ENCODE measurements at places on chromosomes 16 and 17.
A peak's percentile ranks its signal among the peaks of the same experiment; 100 is the strongest.

- H3K4me3 ChIP-seq: no peak overlapping the region
- no peak overlapping the region for H3K27ac ChIP-seq
- DNase-seq: no peak
- no peaks in the 10 kb centered on the region for H3K4me1 ChIP-seq
- no peaks in the 10 kb centered on the region for H3K27me3 ChIP-seq
Observed at GRCh38 chr17:43570518-43570928, 24.4 kb upstream of the ETV4 start.

GRCh38 chr17:61313461-61314326 is 85.9 kb upstream of the TBX2 start:
- no peaks in the 10 kb centered on the region for H3K36me3 ChIP-seq
- no peak overlapping the region for H3K27ac ChIP-seq
- H3K4me1 ChIP-seq: no peaks in the 10 kb centered on the region
- H3K4me3 ChIP-seq: no peak overlapping the region

DNA sequence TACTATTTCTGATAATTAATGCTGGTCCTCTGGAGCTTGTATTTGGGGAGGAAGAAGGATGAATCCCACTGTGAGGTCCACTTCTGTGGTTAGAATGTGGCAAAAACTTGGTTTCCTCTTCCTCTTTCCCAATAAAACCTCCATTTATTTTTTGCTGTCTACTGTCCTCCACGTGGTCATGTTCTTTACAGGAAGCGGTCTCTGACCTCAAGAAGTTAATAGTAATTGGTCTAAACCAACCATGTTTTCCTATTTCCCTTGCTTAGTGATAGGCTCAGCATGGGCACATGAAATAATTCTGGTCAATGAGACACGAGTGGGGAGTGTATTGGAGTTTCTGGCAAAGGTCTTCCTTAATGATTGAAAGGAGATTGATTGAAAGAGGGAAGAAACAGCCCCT is 33.9 kb downstream of the CHP2 start:
- no peak overlapping the region for H3K4me3 ChIP-seq
- no peaks in the 10 kb centered on the region for H3K36me3 ChIP-seq
- H3K4me1 ChIP-seq: no peaks in the 10 kb centered on the region
- H3K27me3 ChIP-seq: peaks cover 10% of the 10 kb centered on the region
- DNase-seq: no peak

DNA sequence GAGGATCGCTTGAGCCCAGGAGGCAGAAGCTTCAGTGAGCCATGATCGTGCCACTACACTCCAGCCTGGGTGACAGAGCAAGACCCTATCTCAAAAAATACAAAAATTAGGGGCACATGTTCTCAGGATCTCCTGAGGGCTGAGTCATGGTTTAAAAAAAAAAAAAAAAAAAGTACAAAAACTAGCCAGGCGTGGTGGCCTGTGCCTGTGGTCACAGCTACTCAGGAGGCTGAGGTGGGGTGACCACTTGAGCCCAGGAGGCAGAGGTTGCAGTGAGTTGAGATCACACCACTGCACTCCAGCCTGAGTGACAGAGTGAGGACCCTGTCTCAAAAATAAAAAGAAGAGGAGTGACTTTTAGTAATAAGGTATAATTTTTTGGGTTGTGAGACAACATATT is 16.9 kb downstream of the BLMH start:
- no peak overlapping the region for H3K27ac ChIP-seq
- H3K4me1 ChIP-seq: no peaks in the 10 kb centered on the region
- no peak overlapping the region for H3K4me3 ChIP-seq

GRCh38 chr16:11682655-11683096 is 14.4 kb downstream of the SNN start:
- H3K27me3 ChIP-seq: no peaks in the 10 kb centered on the region
- H3K27ac ChIP-seq: no peak overlapping the region
- no peak for DNase-seq
- peaks cover 61% of the 10 kb centered on the region for H3K36me3 ChIP-seq

GRCh38 chr16:14456793-14457481 is 173.1 kb downstream of the PARN start:
- no peak overlapping the region for H3K4me3 ChIP-seq
- no peak for DNase-seq
- no peaks in the 10 kb centered on the region for H3K27me3 ChIP-seq
- no peak overlapping the region for H3K27ac ChIP-seq
- peaks cover 13% of the 10 kb centered on the region for H3K4me1 ChIP-seq

DNA sequence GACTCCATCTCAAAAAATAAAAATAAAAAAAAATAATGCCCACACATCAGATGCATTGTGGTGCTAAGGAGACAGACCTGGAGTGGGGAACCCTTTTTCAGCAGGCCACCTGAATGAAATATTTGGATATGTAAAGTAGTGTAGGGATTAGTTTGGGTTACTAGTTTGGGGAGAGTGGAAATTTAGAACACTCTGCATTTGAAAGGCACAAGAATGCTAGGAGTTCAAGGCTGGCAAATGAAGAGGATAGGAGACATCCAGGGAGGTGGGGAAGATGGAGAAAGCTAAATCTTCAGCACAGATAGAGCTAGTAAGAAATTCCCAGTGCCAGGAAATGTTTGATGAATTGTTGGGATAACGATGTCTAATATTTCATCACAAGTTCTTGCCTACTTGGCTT is 298.3 kb upstream of the ERCC4 start:
- no peaks in the 10 kb centered on the region for H3K4me1 ChIP-seq
- H3K4me3 ChIP-seq: no peak overlapping the region
- no peaks in the 10 kb centered on the region for H3K27me3 ChIP-seq
- H3K27ac ChIP-seq: no peak overlapping the region

GRCh38 chr16:88494335-88495154 is 41.5 kb downstream of the ZFPM1 start:
- H3K4me1 ChIP-seq: peaks cover 5% of the 10 kb centered on the region
- H3K36me3 ChIP-seq: peaks cover 17% of the 10 kb centered on the region
- H3K4me3 ChIP-seq: no peak overlapping the region
- DNase-seq: no peak
- H3K27me3 ChIP-seq: no peaks in the 10 kb centered on the region

GRCh38 chr17:45016823-45017222 is 34.6 kb downstream of the DCAKD start:
- H3K27ac ChIP-seq: no peak overlapping the region
- peaks cover 6% of the 10 kb centered on the region for H3K36me3 ChIP-seq
- no peak overlapping the region for H3K4me3 ChIP-seq
- peaks cover 26% of the 10 kb centered on the region for H3K4me1 ChIP-seq
- H3K27me3 ChIP-seq: peaks cover 53% of the 10 kb centered on the region

- no peaks in the 10 kb centered on the region for H3K27me3 ChIP-seq
- no peak overlapping the region for H3K4me3 ChIP-seq
- no peak overlapping the region for H3K27ac ChIP-seq
- H3K36me3 ChIP-seq: peaks cover 27% of the 10 kb centered on the region
- H3K4me1 ChIP-seq: peaks cover 8% of the 10 kb centered on the region
Observed at GRCh38 chr17:676965-677364, 37.7 kb downstream of the VPS53 start.

- no peaks in the 10 kb centered on the region for H3K27me3 ChIP-seq
- H3K4me3 ChIP-seq: no peak overlapping the region
- peaks cover 9% of the 10 kb centered on the region for H3K36me3 ChIP-seq
Observed at GRCh38 chr16:56815721-56816120, 49.3 kb upstream of the SLC12A3 start.

DNA sequence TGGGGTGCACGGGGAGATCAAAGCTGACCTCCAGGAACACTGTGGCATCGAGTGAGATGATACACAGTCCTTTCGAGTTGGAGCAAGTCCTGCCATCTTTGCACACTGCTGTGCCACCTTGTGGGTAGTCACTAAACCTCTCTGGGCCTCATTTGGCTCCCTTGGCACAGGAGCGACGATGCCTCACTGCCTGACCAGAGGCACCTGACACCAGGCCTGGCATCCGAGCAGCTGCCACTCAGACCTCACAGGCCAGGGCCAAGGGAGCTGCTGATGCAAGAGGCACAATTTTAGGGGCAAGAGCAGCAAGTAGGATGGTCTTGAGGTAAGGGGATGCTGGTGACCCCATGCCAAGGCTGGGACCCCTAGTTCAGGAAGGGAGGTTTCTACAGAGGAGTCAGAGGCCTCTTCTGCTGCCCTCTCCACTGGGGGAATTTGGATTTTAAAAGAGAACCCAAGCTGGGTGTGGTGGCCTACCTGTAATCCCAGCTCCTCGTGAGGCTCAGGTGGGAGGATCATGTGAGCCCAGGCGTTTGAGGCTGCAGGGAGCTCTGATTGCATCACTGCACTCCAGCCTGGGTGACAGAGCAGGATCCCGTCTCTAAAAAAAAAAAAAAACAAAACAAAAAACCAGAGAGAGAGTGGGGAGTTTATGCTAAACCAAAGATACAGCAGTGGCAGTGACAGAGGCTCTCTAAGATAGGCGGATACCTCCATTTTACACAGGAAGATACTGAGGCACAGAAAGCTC is 6.7 kb upstream of the ADGRG1 start:
- H3K27me3 ChIP-seq: no peaks in the 10 kb centered on the region
- H3K36me3 ChIP-seq: peaks cover 3% of the 10 kb centered on the region
- peaks cover 36% of the 10 kb centered on the region for H3K4me1 ChIP-seq
- no peak for DNase-seq

GRCh38 chr16:82603784-82604411 is 22.9 kb upstream of the CDH13 start:
- no peaks in the 10 kb centered on the region for H3K4me1 ChIP-seq
- peaks cover 14% of the 10 kb centered on the region for H3K27me3 ChIP-seq
- no peak overlapping the region for H3K4me3 ChIP-seq
- peaks cover 2% of the 10 kb centered on the region for H3K36me3 ChIP-seq
- DNase-seq: no peak

GRCh38 chr17:14768923-14769322 is 468.0 kb downstream of the HS3ST3B1 start:
- DNase-seq: no peak
- no peaks in the 10 kb centered on the region for H3K4me1 ChIP-seq
- H3K27me3 ChIP-seq: peaks cover 11% of the 10 kb centered on the region
- no peak overlapping the region for H3K27ac ChIP-seq
- H3K36me3 ChIP-seq: no peaks in the 10 kb centered on the region

DNA sequence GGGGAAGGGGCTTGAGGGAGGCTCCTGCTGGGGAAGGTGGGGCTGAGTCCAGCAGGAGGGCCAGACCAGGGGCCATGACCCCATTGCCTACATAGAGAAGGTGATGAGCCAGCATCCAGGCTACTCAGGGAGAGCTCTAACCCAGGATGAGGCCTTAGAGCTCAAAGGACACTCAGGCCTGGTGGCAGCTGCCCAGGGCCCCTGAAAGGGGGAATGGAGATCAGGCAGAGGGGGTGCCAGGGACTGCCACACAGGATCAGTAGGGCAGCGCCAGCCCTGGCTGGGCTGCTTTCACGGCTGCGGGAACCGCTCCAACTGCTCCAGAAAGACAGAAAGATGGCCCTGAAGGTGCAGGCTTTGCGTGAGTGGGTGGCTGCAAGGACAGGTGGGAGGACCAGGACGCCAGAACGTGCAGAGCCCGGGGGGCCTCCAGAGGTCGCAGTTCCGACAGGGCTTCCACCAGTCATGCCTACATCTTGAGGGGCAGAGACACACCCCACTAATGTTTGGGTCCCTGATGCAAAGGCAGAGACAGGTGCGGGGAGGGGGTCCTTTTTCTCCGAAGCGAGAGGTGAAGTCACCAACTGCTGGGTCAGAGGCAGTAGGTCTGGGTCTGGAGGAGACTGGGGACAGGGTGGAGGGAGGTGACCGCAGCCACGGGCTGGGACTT is 882 bp upstream of the ATP6V0C start:
- peak overlapping the region; percentile 96 for H3K27ac ChIP-seq
- H3K4me3 ChIP-seq: peak overlapping the region; percentile 87
- H3K27me3 ChIP-seq: no peaks in the 10 kb centered on the region
- H3K4me1 ChIP-seq: peaks cover 52% of the 10 kb centered on the region
- no peak for DNase-seq
- peaks cover 22% of the 10 kb centered on the region for H3K36me3 ChIP-seq

GRCh38 chr16:48556913-48557351 is 53.0 kb downstream of the N4BP1 start:
- DNase-seq: no peak
- peaks cover 73% of the 10 kb centered on the region for H3K4me1 ChIP-seq
- H3K27ac ChIP-seq: peak overlapping the region; percentile 70
- H3K4me3 ChIP-seq: no peak overlapping the region
- H3K36me3 ChIP-seq: peaks cover 29% of the 10 kb centered on the region

- H3K27ac ChIP-seq: no peak overlapping the region
- H3K4me1 ChIP-seq: no peaks in the 10 kb centered on the region
- DNase-seq: no peak
Observed at GRCh38 chr16:86895606-86896005, 317.3 kb downstream of the FOXL1 start.

DNA sequence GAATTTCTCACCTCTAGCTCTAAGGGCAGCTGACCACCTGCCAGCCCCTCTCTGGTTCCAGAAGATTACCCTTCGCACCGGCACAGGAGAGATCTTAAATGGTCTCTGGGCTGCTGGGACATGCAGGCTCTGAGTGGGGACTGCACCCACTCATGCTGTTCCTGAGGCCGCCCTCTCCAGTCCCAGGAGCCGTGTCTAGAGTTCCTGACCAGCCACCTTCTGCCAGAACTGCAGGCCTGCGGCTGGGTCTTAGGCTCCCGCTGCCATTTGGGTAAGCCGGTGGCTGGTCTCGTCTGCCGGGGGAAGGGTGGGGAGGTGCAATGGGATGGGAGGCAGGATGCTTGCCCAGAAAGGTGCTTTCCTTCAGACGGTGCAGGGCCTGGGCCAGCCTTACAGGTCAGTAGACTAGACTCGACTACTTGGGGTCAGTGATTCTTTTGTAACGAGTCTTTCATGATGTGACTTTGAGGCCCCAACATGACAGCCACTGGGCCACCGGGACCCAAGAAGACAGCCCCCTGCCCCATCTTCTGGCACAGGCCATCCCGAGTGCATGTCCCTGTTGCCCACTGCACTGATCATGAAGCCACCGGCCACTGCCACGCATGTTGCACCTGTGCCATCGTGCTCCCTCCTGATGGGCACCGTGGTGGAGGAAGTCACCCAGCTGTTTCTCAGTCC is 26.4 kb downstream of the B9D1 start:
- H3K36me3 ChIP-seq: peaks cover 3% of the 10 kb centered on the region
- H3K27ac ChIP-seq: no peak overlapping the region
- DNase-seq: no peak
- peaks cover 5% of the 10 kb centered on the region for H3K27me3 ChIP-seq

DNA sequence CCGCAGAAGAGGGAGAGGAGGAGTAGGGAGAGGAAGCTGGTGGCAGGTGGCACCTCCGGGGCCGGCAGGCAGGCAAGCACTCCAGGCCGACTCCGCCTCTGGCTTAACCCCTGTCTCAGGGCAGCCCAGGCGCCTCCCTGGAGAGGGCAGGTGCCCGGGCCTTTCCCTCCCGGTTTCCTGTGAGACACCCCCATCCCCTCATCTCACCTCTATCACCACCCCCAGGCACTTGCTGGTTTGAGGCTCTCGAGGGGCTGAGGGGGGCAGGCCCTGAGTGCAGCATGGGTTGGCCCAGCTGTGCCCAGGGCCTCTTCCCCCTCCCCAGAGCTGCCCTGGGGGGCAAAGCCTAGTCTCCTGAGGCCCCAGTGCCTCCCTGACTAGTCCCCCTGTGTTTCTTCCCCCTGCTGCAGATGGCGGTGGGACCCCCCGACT is 6.0 kb downstream of the DOC2A start:
- peaks cover 8% of the 10 kb centered on the region for H3K36me3 ChIP-seq
- DNase-seq: no peak
- H3K27me3 ChIP-seq: peaks cover 21% of the 10 kb centered on the region

- DNase-seq: no peak
- no peaks in the 10 kb centered on the region for H3K27me3 ChIP-seq
- H3K4me3 ChIP-seq: peak overlapping the region; percentile 38
- H3K27ac ChIP-seq: peak overlapping the region; percentile 87
- peaks cover 47% of the 10 kb centered on the region for H3K4me1 ChIP-seq
Observed at GRCh38 chr17:74282587-74283370, 8.7 kb downstream of the DNAI2 start.
